Tibial artery (tissue), 4 donors: ENCODE measurements at places on chromosomes 7 and 10.

DNA sequence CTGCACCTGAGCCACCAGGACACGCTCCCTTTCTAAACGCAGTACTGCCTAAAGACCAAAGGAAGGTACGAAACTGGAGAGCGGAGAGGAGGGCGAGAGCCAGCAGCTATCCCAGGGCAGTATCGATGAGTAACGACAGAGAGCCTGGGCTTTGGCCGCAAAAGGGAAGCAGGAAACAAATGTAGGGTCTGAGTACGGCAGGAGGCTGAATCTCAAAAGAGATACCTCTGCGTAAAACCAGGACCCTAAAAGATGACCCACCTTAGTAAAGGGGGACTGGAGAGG is 20.4 kb downstream of the PARP12 start:
- peaks cover 32% of the 10 kb centered on the region for H3K36me3 ChIP-seq
- no peak overlapping the region for H3K4me3 ChIP-seq
- H3K27me3 ChIP-seq, result no peaks in the 10 kb centered on the region
- no peak overlapping the region for H3K27ac ChIP-seq
- no peak for DNase-seq

- no peaks in the 10 kb centered on the region for H3K4me1 ChIP-seq
- no peaks in the 10 kb centered on the region for H3K27me3 ChIP-seq
- H3K4me3 ChIP-seq, result no peak overlapping the region
- no peak for DNase-seq
Measured at GRCh38 chr7:102186306-102186705, 100.4 kb upstream of the SH2B2 start.

DNA sequence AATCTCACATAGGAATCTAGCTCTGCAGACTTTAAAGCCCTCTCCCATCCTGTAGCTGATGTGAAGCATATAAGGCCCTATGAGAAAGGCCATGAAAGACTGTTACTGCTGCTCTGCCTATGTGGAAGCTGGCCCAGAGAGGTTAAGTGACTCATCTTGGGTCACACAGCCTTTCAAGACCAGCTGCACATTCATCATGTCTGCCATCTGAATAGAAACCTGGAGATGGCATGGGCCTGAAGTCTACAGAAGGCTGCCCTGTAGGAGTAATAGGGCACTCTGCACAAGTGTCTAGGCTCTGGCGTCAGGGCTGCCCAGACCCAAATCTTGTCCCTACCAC is 59.4 kb upstream of the COL13A1 start:
- no peak overlapping the region for H3K27ac ChIP-seq
- no peaks in the 10 kb centered on the region for H3K4me1 ChIP-seq
- no peaks in the 10 kb centered on the region for H3K36me3 ChIP-seq
- H3K27me3 ChIP-seq, result no peaks in the 10 kb centered on the region

DNA sequence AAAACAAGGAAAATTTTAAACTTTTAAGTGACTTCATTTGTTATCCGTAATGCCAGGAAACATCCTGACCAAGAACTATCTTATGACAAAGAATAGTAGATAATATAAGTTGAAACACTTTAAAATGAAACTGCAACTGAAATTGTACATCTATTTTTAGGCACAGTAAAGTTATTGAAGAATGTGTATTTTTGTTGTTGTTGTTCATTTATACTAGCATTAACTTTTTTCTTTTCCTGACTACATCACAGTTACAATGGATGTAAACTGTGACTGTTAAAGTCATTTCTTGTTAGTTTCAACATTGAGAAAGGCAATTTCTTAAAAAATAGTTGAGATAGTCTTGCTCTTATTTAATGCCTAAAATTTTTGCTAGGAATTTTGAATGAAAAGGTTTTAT is 2.6 kb downstream of the CPED1 start:
- H3K27me3 ChIP-seq, result no peaks in the 10 kb centered on the region
- DNase-seq, result no peak
- H3K4me3 ChIP-seq, result peak overlapping the region; percentile 63
- H3K36me3 ChIP-seq, result no peaks in the 10 kb centered on the region
- H3K27ac ChIP-seq, result peak overlapping the region; percentile 87
- H3K4me1 ChIP-seq, result peaks cover 5% of the 10 kb centered on the region

DNA sequence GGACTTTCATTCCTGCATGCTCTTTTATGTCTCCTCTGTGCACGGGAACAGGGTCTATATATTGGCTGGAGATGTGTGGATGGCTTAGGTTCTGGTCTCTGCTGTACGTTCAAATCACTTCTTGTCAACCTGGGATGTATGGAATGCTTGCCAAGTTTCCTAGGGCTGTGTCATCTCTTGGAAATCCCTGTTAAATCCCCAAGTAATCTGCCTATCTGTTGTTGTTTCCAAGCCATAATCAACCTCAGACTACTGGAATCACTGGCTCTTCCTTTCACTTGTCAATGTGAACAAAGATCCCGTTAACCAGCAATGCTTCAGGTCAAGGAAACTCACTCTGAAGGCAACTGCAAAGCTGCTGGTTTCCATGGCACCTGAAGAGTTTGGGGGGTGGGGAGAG is 93.3 kb upstream of the FAM171A1 start:
- H3K4me1 ChIP-seq, result peaks cover 9% of the 10 kb centered on the region

DNA sequence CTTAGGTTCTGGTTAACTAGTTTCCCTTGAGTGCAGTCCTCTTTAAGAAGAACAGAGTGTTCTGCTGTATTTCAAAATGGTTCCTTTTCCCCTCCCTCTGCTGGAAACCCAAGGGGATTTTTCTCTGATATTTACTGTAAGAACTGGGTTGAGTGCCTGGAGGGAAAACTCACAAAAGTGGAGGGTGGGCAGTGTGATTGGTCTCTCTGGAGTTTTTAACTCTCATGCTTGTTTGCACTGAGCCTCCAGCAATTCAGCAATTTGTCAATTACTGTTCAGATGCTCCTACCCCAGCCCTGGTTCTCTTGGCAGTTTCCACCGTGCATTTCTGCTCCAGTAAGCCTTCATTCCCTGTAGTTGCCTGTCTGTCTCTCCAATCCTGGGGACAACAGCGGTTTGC is 273.4 kb upstream of the SORCS1 start:
- no peak overlapping the region for H3K4me3 ChIP-seq
- no peak for DNase-seq
- H3K36me3 ChIP-seq, result no peaks in the 10 kb centered on the region
- no peak overlapping the region for H3K27ac ChIP-seq
- H3K4me1 ChIP-seq, result no peaks in the 10 kb centered on the region

DNA sequence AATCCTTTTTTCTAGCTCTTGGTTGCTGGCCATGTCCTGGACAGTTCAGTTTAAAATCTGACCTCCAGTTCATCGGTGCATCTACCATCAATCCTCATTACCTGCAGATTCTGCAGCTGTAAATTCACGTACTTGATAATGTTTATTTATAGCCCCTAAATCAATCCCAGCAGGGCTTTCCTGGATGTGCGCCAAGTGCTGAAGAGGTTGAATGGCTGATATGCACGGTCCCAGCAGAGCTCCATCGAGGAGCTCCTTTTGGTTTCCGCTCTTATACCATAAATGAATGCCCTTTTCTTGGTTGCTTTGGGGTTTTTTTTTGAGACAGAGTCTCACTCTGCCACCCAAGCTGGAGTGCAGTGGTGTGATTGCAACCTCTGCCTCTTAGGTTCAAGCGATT is 91.2 kb upstream of the CCZ1B start:
- no peaks in the 10 kb centered on the region for H3K36me3 ChIP-seq
- H3K4me1 ChIP-seq, result no peaks in the 10 kb centered on the region
- H3K27me3 ChIP-seq, result no peaks in the 10 kb centered on the region
- H3K27ac ChIP-seq, result no peak overlapping the region
- no peak overlapping the region for H3K4me3 ChIP-seq
